ENCODE measurements at places on chromosomes 3 and 15.
A peak's percentile ranks its signal among the peaks of the same experiment; 100 is the strongest.

- DNase-seq = no peak
Observed at GRCh38 chr3:117562000-117562399, 852.4 kb downstream of the TUSC7 start.

DNA sequence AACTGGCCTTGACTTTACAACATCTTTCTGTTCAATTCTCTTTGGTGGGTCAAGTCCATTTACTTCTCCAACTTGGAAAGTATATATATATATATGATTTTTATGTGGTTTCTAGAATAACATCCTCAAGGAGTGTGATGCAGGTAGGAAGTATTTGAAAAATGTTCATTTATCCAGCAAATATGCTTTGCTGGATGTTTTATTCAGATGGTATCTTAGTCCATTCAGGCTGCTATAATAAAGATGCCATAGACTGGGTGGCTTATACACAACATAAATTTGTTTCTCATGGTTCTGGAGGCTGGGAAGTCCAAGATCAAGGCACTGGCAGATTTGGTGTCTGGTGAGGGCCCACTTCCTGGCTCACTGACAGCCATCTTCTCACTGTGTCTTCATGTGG, 168.7 kb upstream of the RASGRP1 start:
- DNase-seq = peak; percentile 57

- DNase-seq = peak; percentile 32
Observed at GRCh38 chr3:147758771-147759170, 349.6 kb downstream of the ZIC1 start.

GRCh38 chr3:88997260-88997659, 110.2 kb upstream of the EPHA3 start:
- no peak for DNase-seq

- DNase-seq = no peak
Observed at GRCh38 chr3:131775650-131776049, 259.2 kb downstream of the CPNE4 start.

- DNase-seq = no peak
Observed at GRCh38 chr3:13613343-13614190, 64.6 kb downstream of the FBLN2 start.

DNA sequence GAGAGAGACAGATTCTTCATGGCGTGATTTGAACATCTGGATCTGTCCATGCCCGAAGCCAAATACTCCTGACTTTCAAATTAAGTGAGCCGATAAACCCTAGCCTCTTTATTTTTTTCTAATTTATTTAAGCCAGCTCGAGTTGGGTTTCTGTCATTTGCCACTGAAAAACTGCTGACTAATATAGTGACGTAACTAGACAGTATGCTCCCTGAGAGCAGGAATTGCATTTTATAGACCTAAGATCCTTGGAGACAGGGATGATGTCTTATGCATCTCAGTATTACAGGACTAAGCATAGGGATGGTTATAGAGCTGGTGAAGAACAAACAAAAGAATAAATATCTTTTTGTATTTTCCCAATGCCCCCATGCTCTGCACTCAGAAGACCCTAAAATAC, 4.6 kb downstream of the LHFPL4 start:
- no peak for DNase-seq

DNA sequence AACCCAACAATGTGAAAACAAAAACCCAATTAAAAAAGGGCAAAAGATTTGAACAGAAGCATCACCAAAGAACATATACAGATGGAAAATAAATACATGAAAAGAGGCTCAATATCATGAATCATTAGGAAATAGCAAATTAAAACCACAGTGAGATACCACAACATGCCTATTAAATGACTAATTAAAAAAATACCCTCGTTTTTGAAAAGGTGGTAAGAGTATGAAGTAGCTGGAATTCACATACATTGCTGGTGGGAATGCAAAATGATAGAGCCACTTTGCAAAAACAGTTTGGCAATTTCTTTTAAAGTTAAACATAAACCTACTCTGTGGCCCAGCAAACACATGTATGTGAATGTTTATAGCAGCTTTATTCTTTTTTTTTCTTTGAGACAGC, 75.8 kb downstream of the B3GNT5 start:
- DNase-seq = peak; percentile 56

- no peak for DNase-seq
Observed at GRCh38 chr3:32500880-32501782, 1.5 kb downstream of the CMTM6 start.

GRCh38 chr3:53805463-53806159, 40.6 kb downstream of the CHDH start:
- no peak for DNase-seq

DNA sequence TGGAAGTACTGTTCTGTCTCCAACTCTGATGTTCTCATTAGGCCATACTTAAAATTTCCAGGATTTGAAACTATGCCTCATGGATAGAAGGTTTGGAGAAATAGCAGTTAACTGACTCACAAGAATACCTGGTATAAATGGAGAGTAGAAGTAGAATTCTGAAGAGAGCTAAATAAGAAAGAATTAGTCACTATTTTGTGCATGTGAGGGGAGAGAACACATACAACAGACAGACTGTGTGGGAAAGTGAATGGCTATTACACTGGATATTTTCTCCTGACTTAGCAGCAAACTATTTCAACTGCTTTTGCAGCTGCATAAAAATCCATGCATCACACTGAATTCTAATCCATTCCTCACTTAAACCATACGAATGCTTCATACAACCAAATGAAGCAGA, 71.3 kb downstream of the C3orf70 start:
- peak; percentile 37 for DNase-seq

- peak; percentile 73 for DNase-seq
Observed at GRCh38 chr3:160376681-160377080, 22.3 kb downstream of the IFT80 start.

DNA sequence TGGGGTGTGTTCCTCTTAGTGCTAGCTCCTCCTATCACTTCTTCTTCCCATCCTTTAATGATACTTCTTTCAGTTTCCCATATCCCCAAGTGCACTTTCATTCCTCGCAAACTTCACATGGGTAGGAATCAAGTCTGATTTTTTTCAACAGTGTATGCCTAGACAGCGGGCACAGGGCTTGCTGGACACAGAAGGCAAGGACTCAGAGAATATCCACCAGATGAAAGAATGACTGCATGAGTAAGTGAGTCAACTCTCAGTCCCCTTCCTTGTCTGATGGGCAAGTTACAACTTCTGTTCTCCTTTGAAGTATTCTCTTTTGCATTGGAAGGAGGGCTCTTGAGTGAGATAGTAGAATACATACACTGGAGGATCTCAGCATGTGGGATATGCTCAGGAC, 3.1 kb upstream of the SQOR start:
- no peak for DNase-seq

- DNase-seq = peak; percentile 98
Observed at GRCh38 chr3:113783463-113783862, 36.6 kb downstream of the ATP6V1A start.

DNA sequence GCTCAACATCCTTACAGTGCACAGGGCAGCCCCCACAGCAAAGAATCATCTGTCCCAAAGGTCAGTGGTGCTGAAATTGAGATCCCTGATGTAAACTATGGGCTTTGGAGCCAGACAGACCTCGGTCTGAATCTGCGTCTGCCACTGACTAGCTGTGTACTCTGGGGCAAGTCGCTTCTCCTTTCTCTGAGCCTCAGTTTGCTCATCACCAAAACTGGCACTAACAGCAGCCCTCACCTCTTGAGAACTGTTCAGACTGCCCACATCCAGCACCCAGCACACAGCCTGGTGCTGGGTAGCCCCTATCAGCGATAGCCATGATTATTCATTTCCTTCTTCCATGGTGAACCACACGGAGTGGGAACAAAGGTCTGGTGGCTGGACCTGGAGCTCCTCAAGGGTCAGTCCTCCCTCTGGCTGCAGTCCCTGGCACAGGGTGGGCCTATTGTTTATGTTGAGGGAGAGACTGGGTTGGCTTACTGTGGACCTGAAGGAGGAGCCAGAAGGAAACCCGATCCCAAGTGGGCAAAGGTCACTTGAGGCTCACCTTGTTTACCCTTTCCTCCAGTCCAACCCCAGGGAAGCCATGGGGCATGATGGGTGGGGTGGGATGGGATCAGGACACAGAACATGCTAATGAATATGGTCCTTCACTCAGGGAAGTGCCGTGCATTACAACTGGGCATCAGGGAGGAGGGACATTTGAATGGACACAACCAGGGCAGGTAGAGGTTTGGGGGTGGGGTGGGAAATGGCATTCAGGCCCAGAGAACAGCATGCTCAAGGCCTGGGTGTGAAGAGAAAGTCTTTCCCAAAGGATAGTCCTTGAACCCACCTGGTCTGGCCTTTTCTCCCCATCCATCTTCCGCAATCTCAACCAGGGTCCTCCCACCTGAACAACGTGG, 1.6 kb upstream of the PRKCD start:
- DNase-seq = no peak

DNA sequence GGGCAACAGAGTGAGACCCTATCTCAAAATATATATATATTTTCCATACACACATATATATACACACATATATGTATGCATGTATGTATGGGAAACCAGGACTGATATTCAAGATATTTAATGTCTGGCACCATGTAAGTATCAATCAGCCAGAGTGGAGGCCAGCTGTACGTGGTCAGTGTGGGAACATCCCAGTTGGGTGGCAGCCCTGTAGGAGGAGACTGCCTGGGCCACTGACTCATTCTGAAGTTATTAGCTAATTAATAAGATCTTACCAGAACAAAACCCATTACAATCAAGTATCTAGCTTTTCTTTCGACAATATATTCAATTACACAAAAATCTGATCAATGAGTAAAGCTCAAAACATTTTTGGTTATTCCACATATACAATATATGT, 85.1 kb upstream of the OCA2 start:
- DNase-seq = peak; percentile 20

DNA sequence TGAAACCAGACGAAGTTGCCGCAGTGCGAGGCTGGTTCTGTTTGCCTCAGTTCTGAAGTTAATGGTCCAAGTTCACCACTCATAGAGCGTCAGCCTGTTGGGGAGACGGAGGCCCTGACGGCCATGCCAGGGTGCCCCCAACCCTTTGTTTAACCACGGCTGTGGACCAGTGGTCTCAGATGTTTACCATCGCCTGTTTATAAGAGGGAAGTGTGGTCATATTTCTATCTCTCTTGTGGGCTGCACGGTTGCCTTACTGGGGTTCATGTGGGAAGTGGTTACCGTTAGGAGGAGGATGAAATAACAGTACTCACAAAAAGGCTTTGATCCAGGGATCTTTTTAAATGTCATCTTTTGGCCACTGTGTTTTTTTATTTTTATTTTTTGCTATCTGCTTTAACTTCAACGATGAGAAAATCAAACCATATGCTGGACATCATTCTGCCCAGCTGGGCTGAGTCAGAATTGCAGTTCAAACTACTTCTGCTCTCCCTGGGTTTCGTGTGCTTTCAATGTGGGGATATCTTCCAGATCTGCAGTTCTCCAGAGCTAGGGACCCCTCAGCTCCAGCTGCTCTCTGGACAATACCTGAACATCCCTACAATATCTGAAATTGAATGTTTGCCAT, 17.8 kb downstream of the SMAD3 start:
- no peak for DNase-seq

DNA sequence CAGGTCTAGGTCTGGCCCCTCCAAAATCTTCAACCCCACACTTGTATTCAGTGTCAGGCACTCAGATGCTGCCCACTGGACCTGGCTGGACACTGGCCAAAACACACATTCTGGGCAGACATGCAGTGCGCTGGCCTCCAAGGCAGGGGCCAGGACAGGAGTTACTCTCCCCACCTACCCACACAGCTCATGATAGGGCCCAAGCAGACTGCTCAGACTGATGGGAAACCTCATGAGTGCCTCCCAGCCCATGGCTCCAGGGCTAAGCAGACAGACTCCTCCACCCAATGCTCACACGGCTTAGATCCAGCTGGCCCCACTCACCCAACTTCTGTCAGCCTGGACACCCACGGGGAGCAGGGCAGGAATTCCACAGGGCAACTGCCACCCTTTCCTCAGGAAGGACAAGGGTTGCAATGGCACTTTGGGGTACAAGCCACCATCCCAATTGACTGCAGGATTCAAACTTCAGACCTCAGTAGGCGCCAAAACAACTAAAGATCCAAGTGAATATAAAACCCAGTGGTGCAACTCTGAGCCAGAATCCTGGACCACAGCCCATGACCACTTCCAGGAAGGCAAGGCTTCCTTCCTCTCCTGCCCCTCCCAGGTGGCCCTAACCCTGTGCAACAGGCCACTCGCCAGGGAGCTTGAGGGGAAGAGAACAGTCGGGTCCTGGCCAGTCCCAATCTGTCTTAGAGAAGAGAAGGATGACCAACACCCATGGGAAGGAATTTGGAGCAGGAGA, 1.4 kb downstream of the LTF start:
- no peak for DNase-seq

GRCh38 chr15:92541291-92542200, 114.0 kb downstream of the FAM174B start:
- DNase-seq = peak; percentile 43

DNA sequence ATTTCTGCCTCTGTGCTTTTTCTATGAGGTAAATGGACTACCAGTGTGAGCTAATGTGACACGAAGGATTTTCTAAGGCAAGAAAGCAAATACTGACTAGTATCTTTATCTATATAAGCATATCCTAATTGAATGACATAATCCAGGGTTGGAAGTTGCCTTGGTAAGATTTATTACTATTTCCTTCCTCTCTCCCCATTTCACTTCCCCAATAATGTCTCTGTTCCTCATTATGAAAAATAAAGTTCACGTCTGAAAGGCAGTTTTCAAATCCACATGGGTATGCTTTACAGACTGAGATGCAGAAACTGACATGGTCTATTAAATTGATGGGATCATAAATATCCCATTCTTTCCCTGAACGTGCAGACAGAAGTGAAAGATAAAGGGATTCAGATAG, 86.0 kb downstream of the DTWD1 start:
- no peak for DNase-seq

- DNase-seq = no peak
Observed at GRCh38 chr15:99504071-99504822, 61.5 kb upstream of the MEF2A start.

GRCh38 chr15:91411586-91411985, 311.5 kb downstream of the SV2B start:
- no peak for DNase-seq

DNA sequence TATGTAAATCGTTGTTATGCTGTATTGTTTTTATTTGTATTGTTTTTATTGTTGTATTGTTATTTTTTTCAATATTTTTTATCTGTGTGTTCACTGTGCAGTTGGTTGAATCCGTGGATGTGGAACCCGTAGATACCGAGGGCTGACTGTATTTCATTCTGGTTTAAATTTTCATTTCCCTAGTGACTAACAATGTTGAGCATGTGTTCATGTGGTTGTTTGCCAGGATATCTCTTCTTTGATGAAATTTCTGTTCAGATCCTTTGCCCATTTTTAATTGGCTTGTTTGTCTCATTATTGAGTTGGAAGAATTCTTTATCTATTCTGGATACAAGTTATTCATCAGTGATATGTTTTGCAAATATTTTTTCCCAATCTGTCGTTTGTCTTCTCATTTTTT, 29.7 kb downstream of the STOML1 start:
- DNase-seq = no peak

DNA sequence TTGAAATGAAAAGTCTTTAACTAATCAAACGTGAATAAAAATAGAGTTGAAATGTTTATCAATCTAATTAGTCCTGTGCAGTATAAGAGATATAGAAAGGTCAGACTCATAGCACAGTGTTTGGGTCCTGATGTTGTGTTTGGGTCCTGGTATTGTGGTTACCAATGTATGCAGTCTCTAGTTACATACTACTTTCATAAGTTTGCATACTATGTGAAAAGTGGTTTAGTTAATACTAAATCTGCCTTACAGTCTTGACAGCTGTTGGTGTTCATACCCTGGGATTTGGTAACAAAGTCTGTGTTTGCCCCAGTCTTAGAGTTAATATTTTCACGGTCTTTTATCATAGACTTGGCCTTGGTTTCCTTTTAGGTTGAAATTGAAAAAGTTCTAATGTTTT, 41.7 kb downstream of the KIF15 start:
- DNase-seq = no peak

All from fibroblast of upper back skin (primary cell).